ENCODE measurements at places on chromosomes 6 and 20.

- no peak for DNase-seq
These were observed 3.9 kb upstream of the DSE start for GRCh38 chr6:116366740-116367275.

GRCh38 chr6:169445227-169445626 is 191.6 kb upstream of the THBS2 start:
- DNase-seq = no peak

DNA sequence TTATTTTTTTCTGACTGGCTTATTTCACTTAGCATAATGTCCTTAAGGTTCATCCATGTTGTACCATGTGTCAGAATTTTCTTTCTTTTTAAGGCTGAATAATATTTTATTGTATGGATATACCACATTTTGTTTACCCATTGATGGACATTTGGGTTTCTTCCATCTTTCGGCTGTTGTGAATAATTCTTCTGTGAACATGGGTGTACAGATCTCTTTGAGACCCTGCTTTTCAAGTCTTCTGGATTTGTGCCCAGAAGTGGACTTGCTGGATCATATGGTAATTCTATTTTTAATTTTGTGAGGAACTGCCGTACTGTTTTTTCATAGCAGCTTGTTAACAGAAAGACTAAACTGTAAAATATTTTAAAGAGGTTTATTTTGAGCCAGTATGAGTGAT is 94.6 kb upstream of the TMEM181 start:
- no peak for DNase-seq

DNA sequence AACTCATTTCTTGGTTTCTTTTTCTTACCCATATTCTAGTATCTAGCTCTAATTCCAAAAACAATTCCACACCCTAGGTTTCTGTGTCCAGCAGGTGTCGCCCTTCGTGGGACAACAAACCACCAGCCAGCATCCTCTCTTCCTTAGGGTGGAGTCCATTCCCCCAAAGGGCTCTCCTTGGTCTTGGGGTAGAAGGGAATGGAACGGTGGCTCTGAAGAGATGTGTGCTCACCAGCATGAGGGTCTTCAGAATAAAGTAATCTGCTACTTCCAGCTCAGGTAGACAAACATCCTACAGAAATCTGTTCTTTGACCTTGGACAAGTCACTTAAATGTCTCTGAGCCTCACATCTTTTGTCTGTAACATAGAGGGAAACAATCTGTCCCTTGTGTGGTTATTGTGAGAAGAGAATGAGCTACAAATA is 7.2 kb downstream of the HLA-DMB start:
- DNase-seq = peak; percentile 70

- no peak for DNase-seq
These were observed 14.7 kb downstream of the CLDN20 start for GRCh38 chr6:155278319-155279049.

DNA sequence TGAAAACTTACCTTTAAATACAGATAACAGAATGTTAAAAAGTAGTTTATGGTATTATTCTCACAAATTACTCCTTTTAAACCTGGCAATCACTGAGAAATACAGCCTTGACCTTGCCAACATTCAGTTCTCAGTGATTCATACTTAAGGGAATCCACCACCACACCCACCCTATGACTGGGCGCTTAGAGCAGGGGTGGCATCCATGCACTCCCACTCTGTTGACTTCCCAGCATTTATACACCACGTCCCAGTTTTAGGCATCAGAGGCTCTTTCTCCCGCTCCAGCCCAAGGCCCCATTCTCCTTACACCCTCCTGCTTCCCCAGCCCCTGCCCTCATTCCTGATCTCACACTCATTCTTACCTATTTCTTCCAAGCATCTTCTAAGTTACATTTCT is 16.3 kb downstream of the TRAF3IP2 start:
- DNase-seq = no peak

DNA sequence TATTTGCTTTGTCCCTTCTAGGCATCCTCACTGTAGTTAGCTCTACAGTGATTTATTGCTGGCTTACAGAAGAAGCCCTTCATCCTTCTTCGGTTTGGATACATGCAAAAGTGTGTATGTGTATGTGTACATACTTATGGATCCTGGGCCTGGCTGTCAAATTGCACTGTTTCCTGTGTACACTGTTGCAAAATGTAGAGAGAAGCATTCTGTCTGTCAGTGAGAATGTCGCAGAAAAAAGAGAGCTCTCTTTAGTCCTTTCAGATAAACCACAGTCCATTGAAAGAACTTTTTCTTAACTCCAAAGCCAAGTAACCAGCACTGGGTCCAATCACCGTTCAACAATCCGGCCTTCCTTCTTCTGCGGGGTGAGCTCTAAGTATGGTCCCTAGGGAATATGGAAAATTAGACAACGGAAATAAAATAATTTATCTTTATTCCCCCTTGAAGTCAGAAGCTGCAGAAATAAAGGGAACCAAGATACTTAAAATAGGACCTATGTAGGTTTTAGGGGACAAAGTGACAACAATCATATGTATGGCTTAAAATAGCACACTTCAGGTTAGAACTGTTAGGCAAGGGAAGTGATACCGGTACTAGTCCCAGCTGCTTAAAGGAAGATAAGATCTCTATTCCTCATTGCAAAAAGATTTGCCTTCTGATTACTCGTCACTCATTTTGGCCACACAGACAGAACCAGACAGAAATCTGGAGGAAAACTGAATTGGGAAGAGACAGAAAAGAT is 107.0 kb downstream of the CD83 start:
- no peak for DNase-seq

DNA sequence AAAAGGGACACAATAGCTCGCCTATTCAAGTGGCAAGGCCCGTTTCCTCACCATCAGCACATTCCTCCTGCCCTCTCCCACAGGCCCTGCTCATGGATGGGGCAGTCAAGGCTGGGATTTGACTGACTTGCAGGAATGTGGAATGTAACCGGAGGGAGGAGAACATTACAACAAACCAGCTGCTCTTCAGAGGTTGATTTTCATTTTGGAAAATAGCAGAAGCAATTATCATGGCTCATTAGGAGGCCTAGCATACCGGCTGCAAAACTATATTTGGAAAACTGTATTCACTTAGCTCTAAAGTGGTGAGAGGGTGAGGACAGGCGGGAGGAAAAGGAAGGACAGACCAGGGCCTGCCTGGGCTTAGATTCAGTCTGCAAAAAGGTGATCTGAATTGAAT is 283.7 kb downstream of the CD83 start:
- no peak for DNase-seq

- no peak for DNase-seq
These were observed 659 bp downstream of the SLC35F1 start for GRCh38 chr6:117907601-117908245.

- no peak for DNase-seq
These were observed 15.0 kb downstream of the GABBR1 start for GRCh38 chr6:29617782-29618554.

- no peak for DNase-seq
These were observed 3.5 kb downstream of the SERPINB9 start for GRCh38 chr6:2899596-2899995.

- DNase-seq = no peak
These were observed 19.6 kb downstream of the LEMD2 start for GRCh38 chr6:33769248-33769821.

DNA sequence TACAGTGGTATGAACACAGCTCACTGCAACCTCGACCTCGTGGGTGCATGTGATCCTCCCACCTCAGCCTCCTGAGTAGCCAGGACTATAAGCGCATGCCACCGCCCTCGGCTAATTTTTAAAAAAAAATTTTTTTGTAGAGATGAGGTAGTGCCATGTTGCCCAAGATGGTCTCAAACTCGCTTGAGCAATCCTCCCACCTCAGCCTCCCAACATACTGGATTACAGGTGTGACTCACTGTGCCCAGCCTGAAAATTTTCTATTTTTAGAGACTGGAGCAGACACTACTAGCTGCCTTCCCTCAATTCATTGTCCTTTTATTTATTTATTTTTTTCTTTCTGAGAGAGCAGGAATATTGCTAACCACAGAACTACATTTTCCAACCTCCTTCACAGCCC is 20.3 kb upstream of the GTF3C6 start:
- no peak for DNase-seq

DNA sequence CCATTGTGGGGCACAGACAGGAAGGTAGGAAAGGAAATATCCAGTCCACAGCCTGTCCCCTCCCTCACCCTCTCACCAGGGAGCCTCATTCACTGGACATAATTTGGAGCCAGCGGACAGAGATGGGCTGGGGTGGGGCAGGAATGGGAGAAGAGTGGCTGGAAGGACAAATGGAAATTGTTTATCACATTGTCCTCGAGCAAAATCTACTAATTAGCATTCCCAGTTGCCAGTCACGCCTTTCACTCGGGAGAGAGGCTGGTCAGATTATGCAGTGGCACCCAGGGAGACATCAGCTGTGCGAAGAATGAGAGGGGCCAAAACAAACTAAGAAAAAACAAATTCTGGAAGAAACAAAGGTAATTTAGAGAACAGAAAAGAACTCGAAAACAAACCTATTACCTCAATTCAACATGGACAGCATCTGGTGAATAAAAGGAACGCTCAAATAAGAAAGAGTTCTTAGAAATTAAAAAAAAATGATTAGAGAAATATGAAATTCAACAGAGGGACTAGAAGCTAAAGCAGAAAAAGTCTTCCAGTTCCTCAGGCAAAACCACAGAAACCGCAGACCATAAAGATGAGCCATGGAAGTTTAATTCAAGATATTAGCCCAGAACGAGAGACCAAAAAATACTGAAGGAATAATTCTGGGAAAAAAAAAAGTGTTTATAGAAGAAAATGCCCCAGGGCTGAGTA is 108.5 kb upstream of the RALGAPA2 start:
- no peak for DNase-seq

DNA sequence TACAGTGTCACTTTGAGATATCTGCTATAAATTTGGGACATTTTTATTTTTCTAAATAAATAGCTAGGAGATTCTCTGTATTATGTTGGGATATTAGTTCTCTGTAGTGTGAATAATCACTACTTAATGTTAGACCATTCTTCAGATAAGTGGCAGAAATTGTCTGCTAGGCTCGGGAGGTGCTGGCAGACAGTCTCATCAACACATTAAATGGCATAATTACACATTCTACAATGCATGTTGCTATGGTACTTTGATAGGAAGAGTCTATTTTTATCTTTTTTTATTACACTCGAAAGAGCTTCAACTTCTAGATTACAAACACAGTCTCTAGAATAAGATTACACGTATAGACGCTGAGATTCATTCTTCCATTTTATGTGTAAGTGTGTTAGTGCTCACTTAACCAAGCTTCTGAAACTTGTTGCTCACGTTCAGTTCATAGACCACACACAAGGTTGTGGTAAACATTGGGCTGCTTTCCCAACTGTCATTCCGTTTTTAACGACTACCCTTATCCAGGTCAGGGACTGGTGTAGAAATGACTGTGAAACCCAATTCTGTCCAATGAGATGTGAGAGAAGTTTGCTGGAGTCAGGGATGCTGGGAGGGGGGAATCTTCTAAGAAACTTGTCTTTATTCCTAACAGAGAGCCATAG is 78.6 kb downstream of the TPBG start:
- no peak for DNase-seq

DNA sequence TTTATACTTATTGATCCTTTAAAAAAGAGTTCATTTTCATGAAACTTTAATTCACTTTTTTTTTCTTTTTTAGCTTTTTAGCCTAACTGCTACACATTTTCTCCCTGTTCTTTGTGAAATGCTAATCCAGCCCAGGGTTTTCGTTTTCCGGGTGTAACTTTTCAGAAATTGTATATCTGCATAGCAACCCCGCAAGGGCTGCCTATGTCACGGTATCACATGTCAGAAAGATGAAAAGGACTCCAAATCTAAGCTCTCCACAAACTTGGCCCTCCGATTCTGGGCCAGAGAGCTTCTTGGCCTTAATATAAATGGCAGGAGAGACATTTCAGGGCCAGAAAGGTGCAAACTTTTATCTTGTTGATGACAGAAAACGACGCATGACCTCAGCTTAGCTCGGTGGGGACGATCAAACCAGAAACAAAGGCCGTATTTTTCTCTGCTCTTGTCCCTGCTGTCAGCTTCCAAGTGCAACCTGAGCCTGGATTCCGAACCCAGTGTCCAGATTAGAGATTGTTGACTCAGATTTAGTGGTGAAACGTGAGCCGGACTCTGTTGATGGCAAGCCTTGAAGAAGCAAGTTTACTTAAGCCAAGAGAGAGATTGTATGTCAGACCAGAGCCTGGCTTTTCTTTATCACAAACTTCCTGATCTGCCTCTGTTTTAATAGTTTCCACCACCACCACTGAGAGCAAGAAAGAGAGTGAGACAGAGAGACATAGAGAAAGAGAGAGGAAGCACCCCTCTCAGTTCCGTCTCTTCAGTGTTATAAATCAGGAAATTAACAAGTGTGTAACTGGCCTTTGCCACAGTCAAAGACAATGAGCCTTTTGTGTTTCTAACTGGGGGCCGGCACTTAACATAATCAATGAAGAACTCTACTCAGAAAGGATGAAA is 157.8 kb downstream of the SCML4 start:
- no peak for DNase-seq

- DNase-seq = no peak
These were observed 82.7 kb downstream of the TIAM2 start for GRCh38 chr6:155077784-155078183.

DNA sequence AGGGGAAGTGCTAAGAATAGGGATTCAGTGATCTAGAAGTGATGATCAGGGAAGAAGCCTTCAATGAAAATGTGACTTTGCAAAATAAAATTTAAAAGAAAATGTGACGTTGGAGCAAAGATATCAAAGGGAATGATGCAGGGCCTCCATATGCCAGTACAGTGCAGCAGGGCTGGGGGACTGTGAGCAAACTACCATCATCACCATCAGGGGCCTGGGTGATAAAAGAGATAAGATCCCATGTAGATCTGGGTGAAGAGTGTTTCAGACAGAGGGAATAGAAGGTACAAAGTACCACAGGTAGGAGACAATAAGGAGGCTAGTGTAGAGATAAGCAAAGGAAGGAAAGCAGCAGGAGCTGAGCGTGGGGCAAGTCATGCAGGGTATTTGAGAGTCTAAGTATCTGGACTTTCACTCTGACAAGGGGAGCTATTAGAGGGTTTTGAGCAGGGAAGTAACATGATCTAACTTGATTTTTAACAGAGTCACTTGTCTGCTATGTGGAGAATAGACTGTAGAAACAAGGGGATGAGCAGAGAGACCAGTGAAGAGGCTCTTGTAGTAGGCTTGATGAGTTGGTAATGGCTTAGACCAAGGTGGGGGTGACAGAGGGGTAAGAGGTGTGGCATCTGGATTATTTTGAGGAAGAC is 295.6 kb downstream of the ZFAND3 start:
- no peak for DNase-seq

DNA sequence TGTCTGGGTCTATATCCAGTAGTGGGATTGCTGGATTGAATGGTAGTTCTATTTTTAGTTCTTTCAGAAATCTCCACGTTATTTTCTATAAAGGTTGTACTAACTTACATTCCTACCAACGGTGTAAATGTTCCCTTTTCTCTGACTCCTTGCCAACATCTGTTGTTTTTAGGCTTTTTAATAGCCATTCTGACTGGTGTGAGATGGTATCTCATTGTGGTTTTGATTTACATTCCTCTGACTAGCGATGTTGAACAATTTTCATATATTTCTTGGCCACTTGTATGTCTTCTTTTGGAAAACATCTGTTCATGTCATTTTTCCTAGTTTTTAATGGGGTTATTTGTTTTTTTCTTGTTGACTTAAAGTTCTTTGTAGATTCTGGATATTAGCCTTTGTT is 99.3 kb downstream of the BMP2 start:
- no peak for DNase-seq
